Stimulated activated naive CD8-positive, alpha-beta T cell treated with anti-CD3 and anti-CD28 coated beads, Interleukin-15, Interleukin-2, amounts not matched to agents 100 U/mL and 50 U/mL, for 24 hours (primary cell): ENCODE measurements at places on chromosomes 12 and 14.
A peak's percentile ranks its signal among the peaks of the same experiment; 100 is the strongest.

- DNase-seq, result no peak
Measured at GRCh38 chr14:105039458-105040205, 18.7 kb upstream of the CDCA4 start.

GRCh38 chr12:120847814-120848213 lies 56.3 kb downstream of the SPPL3 start:
- no peak for DNase-seq

GRCh38 chr14:70213721-70214282 lies 25.1 kb upstream of the SLC8A3 start:
- no peak for DNase-seq

DNA sequence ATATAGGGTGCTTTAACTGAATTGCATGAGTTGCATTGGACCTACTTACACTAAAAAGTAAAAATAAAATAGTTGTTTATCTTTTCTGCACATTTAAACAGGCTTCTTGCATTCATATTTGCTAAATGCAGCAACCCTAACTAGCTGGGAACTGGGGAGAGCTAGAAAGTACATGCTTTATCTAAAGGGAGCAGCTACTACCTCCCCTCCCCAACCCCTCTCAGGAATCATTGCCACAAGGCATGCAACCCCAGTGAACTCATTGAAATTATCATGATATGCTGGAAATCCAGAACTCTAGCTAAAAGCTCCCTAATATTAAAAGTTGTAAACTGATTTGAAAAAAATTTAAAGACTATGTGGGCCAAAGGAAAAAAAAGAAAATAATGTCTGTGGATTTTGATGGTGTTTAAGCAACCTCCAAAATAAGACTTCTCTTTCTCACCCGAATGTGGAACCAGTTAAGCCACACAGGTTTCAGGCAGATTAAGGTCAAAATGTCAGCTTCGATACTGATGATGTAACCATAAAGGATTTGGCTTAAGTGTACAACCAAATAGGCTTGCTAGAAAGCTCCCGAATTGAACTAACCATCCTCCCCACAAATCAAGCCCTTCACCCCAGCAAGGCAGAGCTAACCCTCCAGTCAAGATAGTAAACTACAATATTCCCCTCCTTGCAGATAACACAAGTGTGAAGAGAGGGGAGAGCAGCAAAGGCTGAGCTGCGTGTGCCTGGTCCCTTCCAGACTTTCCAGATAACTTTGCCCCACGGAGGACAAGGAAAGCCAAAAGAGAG lies 13.8 kb upstream of the POC1B start:
- no peak for DNase-seq

DNA sequence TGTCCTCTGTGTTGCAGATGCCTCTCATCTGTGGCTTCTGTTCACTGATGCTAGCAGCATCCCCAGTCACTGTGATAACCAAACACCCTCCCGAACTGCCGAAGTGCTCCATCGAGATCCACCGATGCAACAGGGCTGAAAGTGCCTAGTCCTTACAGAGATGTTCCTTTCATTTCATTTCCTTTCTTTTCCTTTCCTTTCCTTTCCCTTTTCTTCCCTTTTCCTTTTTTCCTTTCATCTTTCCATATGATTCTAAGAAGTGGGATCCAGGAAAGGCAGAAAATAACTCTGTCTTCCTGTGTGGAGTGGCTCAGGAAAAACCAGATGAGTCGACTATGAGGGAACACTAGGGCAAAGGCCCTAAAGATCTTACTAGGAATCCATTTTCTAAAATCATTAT lies 26.7 kb downstream of the FGF6 start:
- DNase-seq, result no peak

GRCh38 chr12:7959701-7960121 lies 23.7 kb upstream of the SLC2A3 start:
- peak; percentile 55 for DNase-seq

DNA sequence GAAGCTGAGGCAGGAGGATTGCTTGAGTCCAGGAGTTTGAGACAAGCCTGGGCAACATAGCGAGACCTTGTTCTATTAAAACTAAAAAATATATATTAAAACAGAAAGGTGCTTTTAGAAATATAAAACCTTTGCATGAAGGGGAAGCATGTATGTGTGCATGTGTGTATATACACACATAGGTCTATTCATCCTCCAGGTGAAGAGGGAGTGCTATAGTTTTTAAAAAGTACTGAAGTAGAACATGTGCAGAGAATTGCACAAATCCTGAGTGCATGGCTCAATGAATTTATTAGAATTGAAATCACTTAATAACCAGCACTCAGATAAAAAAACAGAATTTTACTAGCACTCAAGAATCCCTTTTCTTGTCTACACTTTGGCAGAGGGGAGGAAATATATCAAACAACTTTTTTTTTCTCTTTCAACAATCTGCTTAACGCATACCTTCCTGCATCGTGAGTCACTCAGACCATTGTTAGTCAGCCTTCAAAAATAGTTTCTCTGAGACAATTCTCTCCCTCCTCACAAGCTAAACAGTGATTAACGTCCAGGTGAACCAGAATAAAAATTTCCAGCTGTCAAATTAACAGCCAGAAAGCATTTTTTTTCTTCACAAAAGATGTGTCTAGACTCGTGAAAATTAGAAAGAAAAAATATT lies 17.7 kb upstream of the NEDD1 start:
- no peak for DNase-seq

GRCh38 chr12:367972-368371 lies 21.1 kb downstream of the KDM5A start:
- DNase-seq, result no peak

DNA sequence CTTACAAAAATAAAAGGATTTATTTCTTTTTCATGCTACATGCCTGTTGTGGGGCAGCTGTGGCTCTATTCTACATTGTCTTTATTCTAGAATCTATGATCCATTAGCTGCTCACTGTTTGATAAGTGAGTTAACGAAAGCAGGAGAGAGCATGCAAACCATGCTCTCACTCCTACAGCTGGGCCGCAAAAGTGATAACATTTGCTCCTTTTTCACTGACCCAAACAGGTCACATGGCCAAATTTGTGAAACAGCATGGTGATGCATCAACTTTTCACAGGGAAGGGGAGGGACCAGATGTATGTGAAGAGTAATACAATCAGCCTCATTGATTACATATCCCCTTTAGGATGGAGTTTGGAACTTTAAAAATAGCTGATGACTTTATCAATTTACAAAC lies 456.9 kb upstream of the SYT1 start:
- no peak for DNase-seq

DNA sequence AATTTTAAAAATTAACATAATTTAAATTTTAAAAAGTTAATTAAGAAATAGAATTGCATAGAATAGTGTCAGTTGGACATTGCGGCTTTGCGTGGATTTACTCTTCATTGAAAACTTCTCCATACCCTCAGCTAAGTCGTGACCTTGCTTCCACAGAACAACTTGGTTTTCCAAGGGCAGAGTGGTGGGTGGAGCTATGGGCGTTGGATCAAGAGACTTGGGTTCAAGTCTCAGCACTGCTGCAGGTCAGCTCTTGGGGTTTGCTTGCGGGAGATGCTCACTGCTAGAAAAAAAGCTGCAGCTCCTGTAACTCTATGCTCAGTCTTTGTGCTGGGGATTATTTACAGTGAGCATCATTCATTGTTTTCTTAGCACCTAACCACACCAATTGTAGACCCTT lies 133.7 kb downstream of the PRIMA1 start:
- DNase-seq, result no peak

DNA sequence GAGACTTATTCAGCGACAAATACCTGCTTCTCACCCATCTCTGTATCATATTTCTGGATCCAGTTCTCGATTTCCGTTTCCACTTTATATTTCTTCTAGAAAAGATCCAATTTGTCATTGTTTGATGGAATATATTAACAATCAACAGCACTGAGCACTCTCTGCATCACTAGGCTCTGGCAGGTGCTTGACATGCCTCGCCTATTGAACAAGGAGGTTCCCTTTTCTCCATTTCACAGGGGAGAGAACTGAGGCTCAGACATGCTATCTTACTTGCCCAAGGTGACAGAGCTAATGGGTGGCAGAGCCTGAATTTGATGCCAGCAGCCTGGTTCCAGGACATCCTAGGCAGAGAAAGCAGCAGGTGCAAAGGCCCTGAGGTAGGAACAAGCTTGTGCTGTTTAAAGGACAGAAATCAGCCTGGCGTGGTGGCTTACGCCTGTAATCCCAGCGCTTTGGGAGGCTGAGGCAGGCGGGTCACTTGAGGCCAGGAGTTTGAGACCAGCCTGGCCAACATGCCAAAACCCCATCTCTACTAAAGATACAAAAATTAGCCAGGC lies 12.1 kb downstream of the RITA1 start:
- DNase-seq, result no peak

GRCh38 chr12:116736962-116737773 lies 701 bp downstream of the SPRING1 start:
- DNase-seq, result peak; percentile 17

DNA sequence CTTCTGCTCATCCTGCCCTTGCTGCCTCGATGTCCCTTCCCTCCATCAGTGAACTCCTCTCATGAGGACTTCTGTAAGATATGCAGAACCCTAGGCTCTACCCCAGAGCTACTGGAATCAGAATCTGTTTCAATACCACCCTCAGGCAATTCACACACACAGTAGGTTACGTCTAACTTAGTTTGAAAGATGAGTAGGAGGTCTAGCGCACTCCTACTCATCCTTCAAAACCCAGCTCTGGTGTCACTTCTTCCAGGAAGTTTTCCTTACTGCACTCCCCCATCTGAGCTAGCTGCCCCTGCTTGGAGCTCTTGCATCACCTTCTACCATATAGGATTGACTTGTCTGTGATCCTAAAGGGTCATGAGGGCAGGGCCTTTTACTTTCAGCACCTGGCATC lies 56.4 kb upstream of the DICER1 start:
- DNase-seq, result no peak

GRCh38 chr12:13436182-13436581 lies 239.7 kb downstream of the EMP1 start:
- DNase-seq, result no peak

- DNase-seq, result no peak
Measured at GRCh38 chr14:28220391-28220790, 546.2 kb upstream of the FOXG1 start.

- no peak for DNase-seq
Measured at GRCh38 chr14:56195223-56195622, 77.0 kb downstream of the PELI2 start.

GRCh38 chr12:76921891-76922664 lies 43.3 kb upstream of the CSRP2 start:
- DNase-seq, result no peak

DNA sequence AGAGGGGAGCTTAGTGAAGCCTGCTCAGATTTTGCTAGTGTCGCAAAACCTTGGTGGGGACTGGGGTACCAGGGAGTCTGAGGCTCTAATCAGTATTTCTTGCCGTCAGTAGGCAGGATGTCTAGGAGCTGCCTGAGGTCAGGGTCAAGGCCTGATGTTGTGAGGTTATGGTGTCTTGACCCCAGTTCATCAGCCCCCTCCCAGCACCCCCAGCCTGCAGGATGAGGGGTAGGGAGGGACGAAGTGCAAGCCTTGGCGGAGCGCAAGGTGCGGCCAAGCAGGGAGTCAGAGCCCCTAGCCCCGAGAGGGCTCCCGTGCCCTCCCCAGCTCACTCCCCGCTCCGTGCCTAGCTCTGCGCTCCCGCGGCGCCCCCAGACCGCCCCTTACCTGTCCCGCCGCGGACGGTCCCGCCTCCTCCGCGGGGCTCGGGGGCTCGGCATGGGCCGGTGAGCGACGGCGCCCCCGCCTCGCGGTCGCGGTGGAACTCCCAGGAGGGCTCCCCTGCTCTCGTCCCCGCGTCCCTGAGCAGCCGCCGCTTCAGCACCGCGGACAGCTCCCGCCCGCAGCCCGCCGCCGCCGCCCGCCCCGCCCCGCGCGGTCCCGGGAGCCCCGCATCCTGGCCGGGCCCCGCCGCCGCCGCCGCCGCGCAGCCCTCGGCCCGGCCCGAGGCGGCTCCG lies 347 bp downstream of the SYNDIG1L start:
- DNase-seq, result peak; percentile 68

GRCh38 chr14:69657950-69658355 lies 46.6 kb downstream of the SUSD6 start:
- DNase-seq, result no peak

- DNase-seq, result no peak
Measured at GRCh38 chr14:94880876-94881275, 111.0 kb upstream of the GSC start.

GRCh38 chr12:65876898-65877721 lies 52.8 kb downstream of the HMGA2 start:
- no peak for DNase-seq

GRCh38 chr12:42932936-42933335 lies 343.4 kb upstream of the PRICKLE1 start:
- DNase-seq, result no peak

DNA sequence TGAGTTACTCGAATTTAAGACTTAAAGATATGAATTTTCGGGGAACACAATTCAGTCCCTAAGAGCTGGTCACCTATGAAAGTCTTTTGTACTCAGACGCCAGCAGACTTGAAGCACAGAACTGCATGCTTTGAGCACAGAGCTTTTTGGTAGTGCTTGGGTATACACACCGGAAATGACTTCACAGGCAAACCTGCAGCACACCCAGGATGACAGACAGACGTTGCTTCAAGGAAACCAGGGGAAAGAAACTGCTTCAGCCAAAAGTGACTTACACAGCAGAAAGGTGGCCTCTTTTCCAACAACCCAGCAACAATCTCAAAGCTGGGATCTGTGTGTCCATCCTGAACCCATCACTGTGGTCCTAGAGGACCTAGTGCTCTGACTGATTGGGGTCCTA lies 975.1 kb downstream of the AACS start:
- no peak for DNase-seq
